ENCODE measurements at places on chromosomes 7 and 10.

GRCh38 chr10:71082960-71083715 lies 129.2 kb upstream of the UNC5B start:
- no peak for DNase-seq

- DNase-seq, result peak; percentile 26
Measured at GRCh38 chr7:94003446-94004023, 620 bp downstream of the BET1 start.

GRCh38 chr10:58859526-58859925 lies 316.9 kb upstream of the PHYHIPL start:
- DNase-seq, result no peak

GRCh38 chr7:42489299-42489698 lies 252.3 kb upstream of the GLI3 start:
- DNase-seq, result no peak

DNA sequence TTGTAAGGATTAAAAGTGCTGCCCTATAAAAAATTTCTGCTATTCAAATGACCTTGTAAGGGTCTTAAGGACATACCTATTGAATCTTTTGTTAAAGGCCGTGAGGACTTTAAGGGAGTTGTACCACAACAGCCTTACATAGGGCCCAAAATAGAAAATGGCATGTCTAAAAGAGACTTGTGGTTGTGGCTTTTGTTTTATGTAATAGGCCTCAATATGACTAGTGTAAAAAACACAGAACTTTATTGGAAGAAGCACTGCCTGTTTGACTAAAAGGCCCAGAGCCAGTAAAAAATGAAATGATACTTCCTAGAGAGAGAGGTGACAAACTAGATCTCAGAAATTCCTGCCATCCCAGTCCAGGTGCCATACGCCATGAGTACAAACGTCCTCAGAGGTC lies 286.6 kb downstream of the SEMA3D start:
- no peak for DNase-seq

DNA sequence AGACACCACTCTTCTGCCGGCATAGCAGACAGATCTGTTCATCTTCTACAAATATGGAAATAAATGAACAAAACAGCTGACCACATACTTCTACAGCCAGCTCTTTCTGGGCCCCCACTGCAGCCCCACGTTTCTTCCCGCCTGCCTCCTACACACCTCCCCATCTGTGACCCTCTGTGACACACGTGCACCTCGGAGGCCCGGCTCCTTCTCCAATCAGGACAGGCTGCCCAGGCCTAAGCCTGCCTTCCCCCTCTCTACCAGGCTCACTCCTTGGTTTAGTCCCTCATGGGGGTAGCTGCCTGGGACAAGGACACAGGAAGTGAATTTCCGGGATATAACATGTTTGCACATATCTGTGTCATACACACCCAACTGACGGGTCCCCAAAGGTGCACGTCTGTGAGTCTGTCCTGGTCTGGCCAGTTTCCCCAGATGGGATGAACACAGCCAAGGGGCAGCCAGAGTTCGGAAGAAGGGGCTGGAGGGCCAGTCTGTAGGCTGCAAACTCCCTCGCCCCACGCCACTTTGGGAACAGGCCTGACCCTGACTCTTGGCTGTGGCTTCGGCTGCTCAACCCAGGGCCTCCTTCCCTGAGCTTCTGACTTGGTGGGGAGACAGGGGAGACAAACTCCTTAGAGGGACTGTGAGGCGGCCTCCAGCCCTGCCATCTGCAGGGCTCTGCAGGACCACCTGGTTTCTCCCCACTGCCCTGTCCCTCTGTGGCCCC lies 30.3 kb downstream of the PITRM1 start:
- DNase-seq, result no peak

- no peak for DNase-seq
Measured at GRCh38 chr7:106225856-106226255, 58.9 kb downstream of the NAMPT start.

GRCh38 chr7:3197567-3198213 lies 103.4 kb upstream of the SDK1 start:
- DNase-seq, result no peak

- no peak for DNase-seq
Measured at GRCh38 chr7:91353848-91354247, 89.6 kb downstream of the FZD1 start.

DNA sequence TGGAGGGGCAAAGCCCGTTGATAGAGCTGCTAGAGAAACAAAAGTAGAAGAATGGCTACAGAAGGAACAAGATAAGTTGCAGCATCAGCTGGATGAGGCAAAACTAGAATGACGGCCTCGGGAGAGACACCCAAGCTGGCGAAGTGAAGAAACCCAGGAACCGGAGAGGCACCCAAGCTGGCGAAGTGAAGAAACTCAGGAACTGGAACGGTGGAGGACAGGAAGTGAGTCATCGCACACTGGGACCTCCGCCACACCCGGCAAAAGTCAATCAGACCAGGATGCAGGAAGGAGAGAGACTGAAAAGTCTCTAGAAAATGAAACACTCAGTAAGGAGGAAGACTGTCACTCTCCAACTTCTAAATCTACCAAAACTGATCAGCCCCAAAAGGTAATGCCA lies 133.0 kb upstream of the NEBL start:
- DNase-seq, result no peak

- no peak for DNase-seq
Measured at GRCh38 chr10:111316722-111317212, 239.9 kb downstream of the ADRA2A start.

DNA sequence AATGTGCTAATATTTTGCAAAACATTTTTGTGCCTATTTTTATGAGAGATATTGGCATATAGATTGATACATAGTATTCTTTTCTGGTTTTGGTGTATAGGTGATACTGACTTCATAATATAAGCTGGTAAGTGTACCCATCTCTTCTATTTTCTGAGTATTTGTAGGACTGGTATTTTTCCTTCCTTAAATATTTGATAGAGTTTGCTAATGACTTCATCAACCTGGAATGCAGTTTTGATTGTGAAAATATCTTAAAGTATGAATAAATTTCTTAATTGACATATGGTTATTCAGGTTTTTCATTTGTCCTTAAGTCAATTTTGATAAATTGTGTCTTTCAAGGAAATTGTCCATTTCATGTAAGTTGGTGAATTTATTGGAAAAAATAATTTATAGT lies 6.1 kb upstream of the SCRN1 start:
- no peak for DNase-seq

DNA sequence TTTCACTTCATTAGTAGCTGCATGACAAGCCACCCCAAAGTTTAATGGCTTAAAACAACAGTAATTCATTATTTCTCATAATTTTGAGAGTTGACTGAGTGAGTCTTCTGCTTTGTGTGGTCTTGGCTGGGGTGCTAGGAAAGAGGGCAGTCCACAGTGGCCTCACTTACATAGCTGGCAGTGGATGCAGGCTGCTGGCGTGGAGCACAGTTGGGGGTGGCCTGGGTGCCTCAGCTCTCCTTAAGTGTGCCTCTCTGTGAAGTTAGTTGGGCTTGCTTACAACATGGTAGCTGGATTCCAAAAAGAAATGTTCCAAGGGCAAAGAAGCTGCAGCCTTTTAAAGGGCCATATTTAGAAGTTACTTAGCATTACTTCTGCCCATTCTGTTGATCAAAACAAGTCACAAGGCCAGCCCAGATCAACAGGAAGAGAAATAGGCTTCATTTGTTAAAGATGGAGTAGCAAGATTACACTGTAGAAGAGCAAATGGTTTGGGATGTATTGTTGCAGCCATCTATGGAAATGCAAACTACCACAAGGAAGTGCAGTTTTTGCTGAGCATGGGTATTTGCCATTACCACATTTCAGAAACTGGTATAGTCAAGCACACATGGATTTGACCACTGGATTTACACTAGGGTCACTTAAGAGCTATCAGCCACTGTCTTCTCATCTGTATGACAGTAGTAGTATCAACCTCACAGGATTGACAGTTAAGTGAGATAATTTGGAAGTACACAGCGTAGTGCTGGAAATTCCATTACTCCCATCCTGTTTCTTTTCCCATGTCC lies 33.6 kb downstream of the ZEB1 start:
- DNase-seq, result no peak

- DNase-seq, result no peak
Measured at GRCh38 chr7:71613313-71613712, 481.4 kb downstream of the GALNT17 start.

DNA sequence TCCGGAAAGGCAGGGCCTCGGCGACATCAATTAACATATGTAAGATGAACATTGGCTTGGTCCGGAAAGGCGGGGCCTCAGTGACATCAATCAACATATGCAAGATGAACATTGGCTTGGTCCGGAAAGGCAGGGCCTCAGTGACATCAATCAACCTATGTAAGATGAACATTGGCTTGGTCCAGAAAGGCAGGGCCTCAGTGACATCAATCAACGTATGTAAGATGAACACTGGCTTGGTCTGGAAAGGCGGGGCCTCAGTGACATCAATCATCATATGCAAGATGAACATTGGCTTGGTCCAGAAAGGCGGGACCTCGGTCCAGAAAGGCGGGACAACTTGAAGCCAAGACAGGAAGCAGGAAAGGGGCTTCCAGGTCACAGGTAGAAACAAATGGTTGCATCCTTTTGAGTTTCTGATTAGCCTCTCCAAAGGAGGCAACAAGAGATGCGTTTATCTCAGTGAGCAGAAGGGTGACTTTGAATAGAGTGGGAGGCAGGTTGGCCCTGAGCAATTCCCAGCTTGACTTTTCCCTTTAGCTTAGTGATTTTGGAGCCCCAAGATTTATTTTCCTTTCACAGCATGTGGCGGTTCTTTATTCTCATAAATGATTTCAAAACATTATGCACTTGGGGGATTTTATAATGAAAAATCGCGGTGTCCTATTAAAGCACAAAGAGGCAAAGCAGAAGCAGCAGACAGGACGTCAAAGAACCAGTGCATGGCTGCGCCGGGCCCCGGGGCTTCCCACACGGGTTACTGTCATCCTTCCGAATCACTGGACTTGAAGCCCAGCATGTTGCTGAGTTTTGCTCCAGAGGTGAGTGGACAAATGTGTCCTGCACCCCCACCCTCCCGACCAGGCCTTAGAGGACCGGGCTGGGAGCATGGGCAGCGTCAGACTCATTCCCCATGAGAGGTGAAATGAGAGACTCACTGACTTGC lies 43.1 kb upstream of the EN2 start:
- no peak for DNase-seq

GRCh38 chr10:5551531-5552375 lies 27.0 kb downstream of the CALML3 start:
- no peak for DNase-seq

GRCh38 chr7:82562716-82563404 lies 119.3 kb upstream of the CACNA2D1 start:
- DNase-seq, result no peak

DNA sequence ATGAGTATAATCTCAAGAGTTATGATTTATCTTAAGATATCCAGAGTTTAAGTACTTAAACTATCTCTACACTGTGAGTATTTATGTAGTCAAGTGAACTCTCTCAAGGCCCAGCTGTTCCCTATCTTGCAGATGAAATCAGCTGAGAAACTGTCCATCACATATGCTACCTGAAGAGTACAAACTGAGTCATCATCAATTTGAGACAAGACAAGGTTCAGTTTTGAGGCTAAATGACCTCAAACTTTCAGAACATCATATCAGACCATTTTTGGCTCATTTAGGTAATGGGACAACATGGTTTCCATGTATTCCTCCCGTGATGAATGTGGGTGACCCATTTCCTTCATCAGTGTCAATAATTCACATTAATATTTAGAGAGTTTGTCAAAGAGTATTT lies 53.1 kb upstream of the AUTS2 start:
- DNase-seq, result no peak

GRCh38 chr10:14798636-14799035 lies 23.9 kb upstream of the FAM107B start:
- no peak for DNase-seq

DNA sequence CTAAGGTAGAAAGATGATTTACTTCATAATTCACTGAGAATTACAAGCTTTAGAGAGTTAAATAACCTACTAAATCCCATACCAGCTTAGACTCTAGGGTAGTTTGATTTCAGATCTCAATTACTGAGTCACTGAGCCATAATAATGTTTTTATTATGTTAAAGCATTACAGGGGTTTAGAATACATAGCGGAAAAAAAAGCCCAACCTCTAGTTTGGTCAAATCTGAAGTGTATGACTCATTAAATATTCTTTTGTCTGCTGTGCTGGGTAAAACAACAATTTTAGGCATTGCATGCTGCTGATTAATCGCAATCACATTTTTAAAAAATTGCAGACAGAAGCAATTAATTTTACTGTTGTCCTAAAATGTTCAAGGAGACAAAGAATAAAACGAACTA lies 48.5 kb downstream of the MALRD1 start:
- DNase-seq, result no peak

- DNase-seq, result no peak
Measured at GRCh38 chr7:12642508-12642907, 44.9 kb upstream of the ARL4A start.

DNA sequence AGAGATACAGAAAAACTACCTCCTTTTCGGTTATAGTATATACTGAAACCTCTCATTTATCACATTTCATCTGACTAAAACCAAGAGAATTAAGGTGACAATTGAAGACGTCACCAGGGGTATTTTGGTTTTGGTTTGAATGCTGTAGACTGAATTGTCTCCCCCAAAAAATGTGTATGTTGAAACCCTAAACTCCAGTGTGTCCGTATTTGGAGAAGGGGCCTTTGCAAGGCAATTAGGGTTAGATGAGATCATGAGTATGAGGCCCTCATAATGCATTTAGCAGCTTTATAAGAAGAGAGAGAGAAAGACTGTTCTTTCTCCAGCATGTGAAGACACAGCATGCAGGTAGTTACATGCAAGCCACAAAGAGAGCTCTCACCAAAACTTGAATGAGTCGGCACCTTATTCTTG lies 59.5 kb downstream of the CACNA2D1 start:
- DNase-seq, result no peak

GRCh38 chr7:30863706-30864035 lies 48.0 kb upstream of the AQP1 start:
- no peak for DNase-seq

DNA sequence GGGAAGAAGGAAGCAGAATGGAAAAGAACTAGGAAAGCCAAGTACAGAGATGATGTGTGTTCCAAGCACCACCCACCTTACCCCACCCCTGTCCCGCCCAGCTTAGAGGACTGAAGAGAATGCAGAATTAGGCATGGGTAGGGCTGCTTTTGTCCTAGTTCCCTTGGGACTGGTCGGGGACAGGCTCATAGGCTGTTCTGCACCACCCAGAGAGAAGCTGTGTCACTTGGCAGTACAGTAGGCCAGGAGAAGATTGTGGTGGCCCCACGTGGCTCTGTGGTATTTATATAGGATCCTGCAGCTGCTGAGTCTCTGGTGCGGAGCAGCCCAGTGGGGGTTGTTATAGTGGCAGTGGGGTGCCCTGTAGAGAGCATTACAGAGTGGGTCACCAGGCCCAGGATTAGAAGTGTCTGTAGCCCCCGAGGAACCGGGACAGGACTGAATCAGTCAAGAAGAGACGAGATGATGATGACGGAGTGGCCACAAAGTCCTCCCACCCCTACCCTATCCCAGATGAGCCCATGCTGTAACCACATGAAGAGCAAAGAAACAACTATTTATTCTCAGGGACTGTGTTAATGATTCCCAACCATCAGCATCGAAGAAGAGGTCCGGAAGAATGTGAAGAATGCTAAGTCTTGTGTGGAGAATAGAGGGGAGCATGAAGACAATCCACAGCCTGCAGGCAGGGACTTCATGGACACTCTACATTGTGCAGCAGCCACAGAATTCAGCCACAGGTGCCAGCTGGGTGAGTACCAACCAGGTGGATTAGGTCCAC lies 88.9 kb downstream of the C1GALT1 start:
- no peak for DNase-seq
